ENCODE measurements at places on chromosomes 4 and X.

- peak; percentile 7 for DNase-seq
These were observed at the start of gene MMRN1 for GRCh38 chr4:89894649-89895550. TSS of gene MMRN1 (plus strand) at chr4:89894854. CDS start at chr4:89894972, 118 bp downstream.

- DNase-seq, result no peak
These were observed 113.9 kb downstream of the AGTR2 start for GRCh38 chrX:116284400-116284799.

DNA sequence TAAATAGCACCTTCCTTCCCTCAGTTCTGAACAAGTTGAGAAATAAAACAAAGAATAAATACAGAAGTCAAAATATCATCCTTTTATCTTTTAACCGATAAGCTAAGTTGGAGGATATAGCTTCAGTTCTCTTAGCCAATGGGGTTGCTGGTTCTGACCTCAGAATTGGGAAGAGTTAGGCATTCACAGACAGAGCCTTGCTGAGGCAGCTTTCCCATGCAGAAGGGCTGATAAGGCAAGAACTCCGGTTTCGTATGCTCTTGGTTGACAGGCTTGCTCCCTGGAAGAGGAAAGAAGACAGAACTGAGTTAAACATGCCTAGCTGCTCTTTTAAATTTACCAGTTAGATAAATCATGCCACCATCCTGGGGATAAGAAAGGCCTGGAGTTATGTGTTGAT is 17.6 kb downstream of the FRAS1 start:
- DNase-seq, result no peak

GRCh38 chrX:545452-545885 is 85.1 kb upstream of the SHOX start:
- no peak for DNase-seq

- DNase-seq, result no peak
These were observed 245.4 kb downstream of the FBXW7 start for GRCh38 chr4:152290366-152290921.

DNA sequence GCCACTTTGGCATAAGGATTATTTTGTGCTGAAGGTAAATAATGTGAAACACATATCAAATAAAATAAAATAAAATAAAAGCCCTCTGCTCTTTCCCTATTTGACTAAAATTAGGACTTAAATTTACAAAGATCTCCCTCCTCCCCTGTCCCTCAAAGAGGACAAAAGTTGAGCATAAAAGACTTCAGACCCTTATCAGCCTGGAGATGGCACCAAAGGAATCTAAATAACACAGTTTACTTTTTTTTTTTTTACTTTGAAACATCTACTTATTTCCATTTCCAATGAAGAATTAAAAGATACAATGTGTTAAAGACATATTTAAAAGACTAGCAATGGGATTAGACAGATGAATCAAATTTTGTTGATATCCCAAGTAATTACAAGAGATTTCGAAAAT is 89.7 kb downstream of the EPHA5 start:
- no peak for DNase-seq

DNA sequence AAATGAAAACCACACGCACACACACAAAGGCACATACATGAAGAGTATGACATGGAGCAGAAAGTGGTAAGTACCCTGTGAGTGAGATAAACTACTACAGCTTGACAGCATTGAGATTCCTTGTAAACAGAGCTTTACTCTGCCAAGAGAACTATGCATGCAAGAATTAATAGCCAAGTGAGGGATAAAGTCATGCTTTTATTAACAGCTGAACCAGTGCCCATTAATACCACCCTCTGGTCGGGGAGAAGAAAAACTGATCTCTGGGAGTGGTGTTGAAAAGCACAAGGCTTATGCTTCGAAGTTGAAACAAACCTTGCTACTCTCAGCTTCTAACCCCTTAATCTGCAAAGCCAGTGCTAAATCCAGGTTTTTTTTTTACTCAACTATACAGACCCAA is 95.9 kb upstream of the C1QTNF7 start:
- DNase-seq, result no peak

GRCh38 chr4:55124322-55125076 is 896 bp downstream of the KDR start:
- DNase-seq, result no peak

DNA sequence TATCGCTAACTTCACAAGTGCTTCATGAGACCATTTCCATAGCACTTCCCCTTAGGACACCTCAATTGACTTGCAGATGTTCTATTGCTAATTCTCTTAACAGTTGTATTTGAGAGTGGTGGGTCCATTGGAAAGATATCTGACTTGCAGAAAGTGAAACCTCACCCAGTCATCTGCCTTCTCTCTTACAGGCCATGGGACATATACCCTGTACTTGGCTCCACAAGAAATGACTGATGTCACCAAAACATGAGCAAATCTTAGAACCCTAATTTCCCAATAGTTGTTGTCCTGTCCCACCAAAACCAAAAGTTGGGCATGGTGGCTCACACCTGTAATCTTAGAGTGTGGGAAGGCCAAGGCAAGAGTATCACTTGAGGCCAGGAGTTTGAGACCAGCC is 101.9 kb upstream of the MAML3 start:
- DNase-seq, result no peak

GRCh38 chrX:75273483-75273882 is 402 bp upstream of the UPRT start:
- DNase-seq, result peak; percentile 26

DNA sequence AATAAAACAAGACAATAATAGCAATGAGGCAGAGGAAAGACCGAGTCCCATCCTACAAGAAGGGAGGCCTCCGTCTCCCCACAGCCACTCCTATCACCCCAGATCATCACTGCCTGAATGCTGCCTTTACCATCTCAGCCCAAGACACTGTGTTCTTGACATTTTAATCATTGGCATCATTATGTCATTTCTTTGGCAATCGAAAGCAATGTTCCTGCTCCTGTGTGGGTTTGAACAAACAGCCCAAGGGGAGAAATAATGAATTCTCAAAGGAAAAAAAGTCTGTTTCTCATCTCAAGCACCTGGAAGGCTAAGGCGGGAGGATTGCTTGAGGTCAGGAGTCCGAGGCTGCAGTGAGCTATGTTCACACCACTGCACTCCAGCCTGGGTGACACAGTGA is 73.0 kb upstream of the ACSL1 start:
- no peak for DNase-seq

DNA sequence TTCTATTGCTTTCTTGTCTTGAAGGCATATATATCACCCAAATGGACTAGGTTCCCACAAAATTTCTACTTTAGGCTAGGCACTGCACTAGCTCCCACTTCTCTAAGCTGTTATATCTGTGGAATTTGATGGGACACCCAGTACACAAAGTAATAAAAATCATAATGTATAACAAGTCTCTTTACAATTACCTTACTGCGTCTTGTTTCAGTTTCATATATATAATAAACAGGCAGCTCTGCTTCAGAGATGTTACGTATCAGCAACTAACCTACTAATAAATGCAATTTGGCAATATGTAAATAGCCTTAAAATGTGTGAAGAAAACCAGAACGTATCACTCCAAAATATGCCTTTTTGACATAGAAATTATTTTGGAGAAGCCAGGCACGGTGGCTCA is 42.0 kb upstream of the UGDH start:
- DNase-seq, result no peak

GRCh38 chr4:3107271-3107670 is 32.8 kb downstream of the HTT start:
- DNase-seq, result no peak

DNA sequence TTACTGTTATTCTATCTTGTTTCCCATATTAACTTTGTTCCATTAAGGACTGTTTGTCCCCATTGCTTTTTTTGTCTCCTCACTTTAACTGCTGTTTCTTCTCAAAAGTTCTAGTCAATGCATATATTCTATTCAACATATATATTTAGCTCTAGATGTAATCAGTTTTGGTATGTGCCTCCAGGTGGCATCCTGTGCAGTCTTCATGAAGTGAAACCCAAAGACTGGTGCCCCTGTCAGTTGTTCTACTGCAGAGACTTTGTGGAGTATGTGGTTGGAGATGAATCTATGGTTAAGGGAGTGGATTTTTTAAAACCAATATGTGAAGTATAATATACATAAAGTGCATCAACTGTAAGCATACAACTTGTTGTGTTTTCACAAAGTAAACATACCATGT is 57.0 kb downstream of the VAMP7 start:
- no peak for DNase-seq

Data from activated naive CD4-positive, alpha-beta T cell treated with anti-CD3 and anti-CD28 coated beads for 36 hours (primary cell).